NCI-H345 (cell line): ENCODE measurements at places on chromosomes 12 and 14.

GRCh38 chr14:35403114-35403602, 1.4 kb downstream of the NFKBIA start:
- DNase-seq: no peak

DNA sequence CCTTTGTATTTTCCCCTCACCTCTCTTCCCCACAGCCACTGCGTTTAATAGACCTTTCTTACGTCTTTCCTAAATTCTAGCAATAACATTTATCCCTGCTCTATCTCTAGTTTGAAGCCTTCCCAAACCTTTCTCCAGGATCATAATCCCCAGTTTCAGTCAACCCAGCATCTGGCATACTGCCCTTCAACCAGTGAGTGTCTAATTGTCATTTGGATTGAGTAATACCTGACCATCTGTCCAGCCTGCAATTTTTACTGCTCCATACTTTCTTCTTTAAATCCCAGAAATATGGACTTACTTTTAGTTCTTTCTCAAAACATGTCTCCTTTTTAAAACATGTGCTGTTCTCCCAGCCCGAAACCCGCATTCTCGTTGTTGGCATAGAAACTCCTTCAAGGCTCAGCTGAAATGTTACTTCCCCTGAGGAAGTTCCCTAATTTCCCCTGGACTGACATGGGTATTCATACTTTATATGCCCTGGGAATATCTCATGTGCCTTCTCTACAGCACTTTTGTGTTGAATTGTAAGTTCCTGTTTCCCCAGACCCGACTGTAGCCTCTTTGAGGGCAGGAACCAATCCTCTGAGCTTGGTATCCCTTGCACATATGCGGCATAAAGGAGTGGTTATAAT, 65.1 kb upstream of the ETV6 start:
- no peak for DNase-seq

- no peak for DNase-seq
Measured at GRCh38 chr12:64054079-64054520, 168.0 kb downstream of the KICS2 start.

DNA sequence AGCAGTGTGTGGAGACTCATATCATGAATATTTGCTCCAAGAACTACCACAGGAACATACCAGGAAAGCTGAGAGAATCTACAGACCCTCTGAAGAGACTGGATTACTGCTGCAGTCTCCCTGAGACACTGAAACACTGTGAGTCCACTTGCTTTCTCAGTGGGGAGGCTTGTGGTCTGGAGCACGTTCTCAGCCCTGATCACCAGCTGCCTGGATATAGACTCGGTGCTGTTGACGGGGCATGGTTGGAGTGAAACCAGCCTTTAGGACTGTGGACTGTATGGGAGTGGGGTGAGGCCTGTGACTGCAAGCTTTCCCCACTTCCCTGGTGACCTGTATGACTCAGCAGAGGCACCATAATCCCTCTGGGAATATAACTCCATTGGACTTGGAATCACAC, 525.8 kb upstream of the FBXO33 start:
- no peak for DNase-seq

GRCh38 chr12:12716151-12716792, 896 bp upstream of the CDKN1B start:
- DNase-seq: peak; percentile 37

DNA sequence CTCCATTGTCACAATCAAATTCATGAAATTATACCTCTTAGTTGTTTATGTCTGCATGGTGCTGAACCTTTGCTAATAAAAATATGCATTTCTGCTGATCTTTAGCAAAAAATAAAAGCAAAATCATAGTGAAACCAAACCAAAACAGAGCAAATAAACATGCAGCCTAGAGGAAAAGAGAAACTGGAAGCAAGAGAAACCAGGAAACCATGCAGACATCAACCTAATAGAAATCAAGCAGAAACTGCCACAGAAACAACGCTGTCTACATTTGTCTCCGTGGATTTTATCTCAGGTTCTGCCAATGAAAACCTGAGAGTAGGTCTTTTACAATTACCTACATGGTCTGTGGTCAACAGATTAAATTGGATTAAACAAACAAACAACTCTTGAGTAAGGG, 173.7 kb downstream of the SYT10 start:
- no peak for DNase-seq

DNA sequence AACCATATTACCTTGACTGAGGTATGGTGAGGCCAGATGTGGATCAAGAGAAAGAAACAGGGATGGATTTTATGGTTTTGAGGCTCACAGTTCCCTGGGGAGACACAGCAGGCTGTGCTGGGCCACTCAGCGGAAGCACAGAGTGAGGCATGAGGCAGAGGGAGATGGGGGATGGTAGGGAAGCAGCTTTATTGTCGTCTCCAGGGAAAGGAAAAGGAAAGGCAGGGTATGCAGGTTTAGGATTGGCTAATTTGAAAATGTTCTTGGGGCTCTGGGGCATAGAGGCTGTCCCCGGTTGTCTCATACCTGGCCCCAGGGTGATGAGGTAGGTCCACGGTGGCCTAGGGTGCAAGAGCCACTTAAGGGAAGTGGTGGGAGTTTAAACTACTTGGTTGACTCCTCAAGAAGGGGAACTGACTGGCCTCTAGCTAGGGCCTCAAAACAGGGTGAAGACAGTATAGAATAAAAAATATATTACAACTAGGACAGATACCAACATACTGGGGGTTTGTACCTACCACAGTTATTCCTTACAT, 322.8 kb downstream of the RGS6 start:
- DNase-seq: no peak

- no peak for DNase-seq
Measured at GRCh38 chr14:85038526-85039352, 491.2 kb upstream of the FLRT2 start.

DNA sequence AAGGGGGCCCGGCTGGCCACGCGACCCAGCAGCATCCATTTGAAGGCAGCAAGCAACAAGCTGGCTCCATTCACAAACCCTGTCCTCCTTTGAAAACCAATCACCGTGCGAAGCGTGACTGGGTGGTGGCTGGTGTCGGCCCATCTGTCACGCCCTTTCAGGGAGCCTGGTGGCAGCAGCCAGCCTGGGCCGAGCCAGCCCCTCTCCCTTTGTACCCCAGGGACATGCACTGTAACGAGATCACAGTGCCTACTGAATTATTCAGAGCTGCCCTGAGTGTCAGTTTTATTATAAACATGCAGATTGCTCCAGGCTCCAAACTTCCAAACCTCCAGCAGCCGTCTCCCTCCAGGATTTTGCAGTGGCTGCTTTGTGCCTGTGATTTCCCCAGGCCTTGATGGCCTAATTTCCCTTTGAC, 22.3 kb upstream of the CTDSP2 start:
- DNase-seq: peak; percentile 62

GRCh38 chr12:110786012-110786411, 43.3 kb upstream of the PPP1CC start:
- no peak for DNase-seq

DNA sequence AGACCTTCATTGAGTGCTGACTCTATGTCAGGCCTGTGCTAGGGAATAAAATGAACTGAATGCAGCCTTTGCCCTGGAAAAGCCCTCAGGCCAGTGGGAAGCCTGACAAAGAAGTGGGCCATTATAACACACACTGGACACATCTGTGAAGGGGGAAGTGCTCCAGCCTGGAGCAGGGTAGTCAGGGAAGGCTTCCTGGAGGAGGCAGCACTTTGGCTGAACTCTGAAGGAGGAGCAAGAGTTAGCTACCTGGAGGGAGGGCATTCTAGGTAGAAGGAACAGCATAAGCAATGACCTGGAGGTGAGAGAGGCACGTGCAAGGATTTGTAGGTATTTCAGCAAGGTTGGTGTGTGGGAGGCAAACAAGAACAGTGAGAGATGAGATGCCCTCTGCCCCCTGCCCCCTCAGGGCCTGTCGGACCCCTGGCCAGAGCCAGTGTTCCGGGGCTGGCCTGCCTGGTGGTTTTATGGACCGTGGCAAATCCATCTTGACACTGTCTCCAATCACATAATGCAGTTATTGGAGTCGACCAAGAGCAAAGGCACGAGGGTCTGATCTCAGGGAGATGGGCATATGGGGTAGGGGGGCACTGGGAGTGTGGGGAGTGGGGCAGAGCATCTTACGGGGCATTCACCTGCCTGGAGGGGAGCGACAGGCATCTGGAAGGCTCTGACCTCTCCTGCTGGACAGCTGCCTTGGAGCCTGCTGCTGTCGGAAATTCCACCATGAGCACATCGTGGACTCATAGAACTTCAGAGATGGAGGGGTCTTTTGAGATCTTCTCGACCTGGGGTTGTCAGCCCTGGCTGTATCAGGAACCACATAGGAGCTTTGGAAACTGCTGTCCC, 2.7 kb upstream of the FAM222A start:
- DNase-seq: no peak

DNA sequence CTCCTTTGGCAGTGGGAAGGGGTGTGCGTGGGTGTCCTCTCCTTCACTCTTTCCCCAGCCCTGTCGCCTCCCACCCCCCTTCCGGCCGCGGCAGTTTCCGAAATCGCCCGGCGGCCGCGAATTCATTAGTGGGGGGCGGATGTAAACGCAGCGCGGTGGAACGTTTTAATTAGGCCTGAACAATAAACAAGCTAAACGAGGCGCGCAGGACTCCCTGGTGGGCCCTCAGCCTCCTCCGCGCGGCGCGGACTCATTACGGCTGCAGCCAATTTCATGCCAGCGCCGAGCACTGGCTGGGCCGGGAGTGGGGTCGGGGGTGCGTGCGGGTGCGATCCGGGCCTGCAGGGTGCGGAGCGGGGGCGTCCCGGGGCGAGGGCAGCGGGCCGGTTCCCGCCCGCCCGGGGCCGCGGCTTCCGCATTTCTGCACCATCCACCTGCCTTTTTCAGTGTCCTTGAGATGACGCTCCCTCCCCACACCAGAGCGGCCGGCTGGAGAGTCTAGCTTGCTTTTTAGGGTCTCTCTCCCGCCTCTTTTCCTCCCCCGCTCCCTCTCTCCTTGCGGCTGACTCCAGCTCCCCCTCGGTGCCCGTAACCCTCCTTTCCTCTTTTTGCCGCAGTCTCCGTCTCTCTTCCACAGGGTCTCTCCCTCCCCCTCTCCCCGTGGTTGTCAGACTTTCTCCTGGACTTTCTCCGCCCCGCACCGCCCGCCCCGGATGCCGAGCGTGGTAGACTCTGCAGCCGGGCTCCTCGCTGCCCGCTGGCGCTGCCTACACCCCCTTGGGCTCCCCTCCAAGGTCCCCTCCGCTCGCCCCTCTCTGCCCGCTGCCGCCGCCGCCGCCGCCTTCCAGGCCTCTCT, at the start of gene CISTR:
TSS of gene CISTR (minus strand) at position 644 of the 856 bp plus-strand sequence.
- no peak for DNase-seq

- DNase-seq: no peak
Measured at GRCh38 chr14:94109915-94110250, 653 bp upstream of the IFI27 start.

GRCh38 chr14:104805326-104805678, 4.4 kb downstream of the ZBTB42 start:
- peak; percentile 73 for DNase-seq

DNA sequence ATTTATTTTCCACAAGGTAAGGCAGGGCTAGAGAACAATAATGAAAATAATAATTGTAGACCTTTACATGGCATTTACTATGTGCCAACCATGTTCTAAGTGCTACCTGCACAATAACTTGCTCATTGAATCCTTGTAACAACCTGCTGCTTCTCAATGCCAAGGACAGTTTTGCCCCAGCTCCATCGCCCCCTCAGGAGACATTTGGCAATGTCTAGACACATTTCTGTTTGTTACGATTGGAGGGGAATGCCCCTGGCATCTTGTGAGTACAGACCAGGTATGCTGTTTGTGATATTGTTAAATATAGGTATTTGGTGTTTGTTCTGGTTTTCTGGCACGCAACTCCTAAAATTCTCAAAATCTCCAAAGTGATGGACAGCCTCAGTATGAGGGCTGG, 8.1 kb upstream of the ATXN2 start:
- no peak for DNase-seq

DNA sequence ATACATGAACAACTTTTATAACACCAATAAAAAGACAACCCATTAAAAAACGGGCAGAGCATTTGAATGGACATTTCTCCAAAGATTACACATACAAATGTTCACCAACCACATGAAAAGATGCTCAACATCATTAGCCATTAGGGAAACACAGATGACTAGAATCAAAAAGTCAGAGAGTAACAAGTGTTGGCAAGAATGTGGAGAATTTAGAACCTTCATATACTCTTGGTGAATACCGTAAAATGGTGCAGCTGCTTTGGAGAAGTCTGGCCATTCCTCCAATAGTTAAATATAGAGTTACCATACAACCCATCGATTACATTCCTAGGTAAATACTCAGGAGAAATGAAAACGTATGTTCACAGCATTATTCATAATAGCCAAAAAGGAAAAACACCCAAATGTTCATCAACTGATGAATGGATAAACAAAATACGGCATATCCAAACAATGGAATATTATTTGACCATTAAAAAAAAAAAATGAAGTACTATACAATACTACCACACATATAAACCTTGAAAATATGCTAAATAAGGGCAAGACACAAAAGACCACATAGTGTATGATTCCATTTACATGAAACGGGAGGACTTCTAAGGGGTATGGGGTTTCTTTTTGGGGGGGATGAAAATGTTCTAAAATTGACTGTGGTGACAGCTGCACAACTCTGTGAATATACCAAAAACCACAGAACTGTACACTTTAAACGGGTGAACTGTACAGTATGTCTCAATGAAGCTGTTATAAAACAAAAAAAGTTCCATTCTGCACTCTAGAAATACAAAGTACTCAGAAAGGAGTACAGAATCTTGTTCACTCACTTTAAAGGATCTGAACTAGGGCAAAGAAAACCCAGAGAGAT, 3.2 kb downstream of the CORO1C start:
- no peak for DNase-seq

DNA sequence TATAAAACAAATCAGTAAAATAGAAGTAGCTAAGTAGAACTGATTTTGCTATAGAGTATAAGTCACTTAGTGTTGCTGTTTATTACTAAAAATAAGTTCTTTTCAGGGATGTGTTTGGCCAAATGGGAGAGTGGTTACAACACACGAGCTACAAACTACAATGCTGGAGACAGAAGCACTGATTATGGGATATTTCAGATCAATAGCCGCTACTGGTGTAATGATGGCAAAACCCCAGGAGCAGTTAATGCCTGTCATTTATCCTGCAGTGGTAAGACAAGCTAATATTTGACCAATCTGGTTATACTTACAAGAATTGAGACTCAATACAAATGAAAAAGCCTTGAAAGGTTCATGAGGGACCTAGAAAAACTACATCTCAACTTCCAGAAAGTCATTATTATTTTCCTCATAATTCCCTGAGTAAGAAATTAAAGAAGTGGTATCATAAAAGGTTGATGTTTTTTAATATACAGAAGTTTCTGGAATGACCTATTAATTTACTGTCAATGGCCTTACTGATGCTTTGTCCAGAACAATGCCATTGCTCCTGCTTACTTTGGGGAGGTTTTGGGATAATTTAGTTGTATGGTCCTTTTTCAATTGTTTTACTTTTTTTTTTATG, 1.9 kb downstream of the LYZ start:
- no peak for DNase-seq
